ENCODE measurements at places on chromosomes 12 and 14.

DNA sequence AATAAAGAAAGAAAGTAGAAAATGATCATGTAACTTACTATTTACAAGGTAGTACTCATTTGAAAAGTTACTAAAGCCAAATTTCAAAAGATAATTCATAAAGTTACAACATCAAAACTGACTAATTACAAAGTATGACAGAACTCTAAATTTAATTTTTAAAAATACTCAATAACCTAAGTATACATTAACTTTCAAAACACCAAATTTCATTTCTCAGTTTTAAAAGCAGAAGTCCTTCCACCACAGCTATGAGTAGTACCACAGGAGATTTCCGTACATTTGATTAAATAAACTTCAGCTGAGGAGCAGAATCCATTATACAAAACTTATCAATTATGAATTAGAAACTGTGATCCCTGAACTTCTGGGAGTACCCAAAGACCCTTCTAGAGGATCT, 100.8 kb upstream of the BBS10 start:
- no peak for DNase-seq

GRCh38 chr12:97630875-97631274, 168.3 kb downstream of the RMST start:
- no peak for DNase-seq

DNA sequence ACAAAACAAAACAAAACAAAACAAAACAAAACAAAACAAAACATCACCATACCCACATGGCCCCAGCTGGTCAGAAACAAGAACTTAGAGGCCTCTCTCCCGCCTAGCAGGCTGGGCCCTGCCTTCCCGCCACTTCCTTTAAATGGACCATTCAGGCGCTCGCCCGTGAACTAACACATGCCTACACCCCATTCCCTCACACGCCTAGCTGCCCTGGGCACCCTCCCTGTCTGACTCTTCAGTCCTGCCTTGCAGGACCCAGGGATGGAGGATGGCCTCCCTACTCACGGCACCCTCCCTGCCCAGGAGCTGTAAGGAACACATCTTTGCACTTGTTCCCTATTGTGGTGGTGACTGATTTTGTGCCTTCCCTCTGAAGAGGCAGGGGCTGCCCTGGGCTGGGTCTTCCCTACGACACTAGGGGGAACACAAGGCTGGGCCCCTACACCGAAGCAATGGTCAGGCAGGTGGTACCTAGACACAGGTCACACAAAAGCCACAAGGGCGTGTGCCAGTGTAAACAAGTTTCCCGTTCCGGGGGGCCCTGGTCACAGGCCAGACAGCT, 21.5 kb downstream of the P2RX2 start:
- no peak for DNase-seq

DNA sequence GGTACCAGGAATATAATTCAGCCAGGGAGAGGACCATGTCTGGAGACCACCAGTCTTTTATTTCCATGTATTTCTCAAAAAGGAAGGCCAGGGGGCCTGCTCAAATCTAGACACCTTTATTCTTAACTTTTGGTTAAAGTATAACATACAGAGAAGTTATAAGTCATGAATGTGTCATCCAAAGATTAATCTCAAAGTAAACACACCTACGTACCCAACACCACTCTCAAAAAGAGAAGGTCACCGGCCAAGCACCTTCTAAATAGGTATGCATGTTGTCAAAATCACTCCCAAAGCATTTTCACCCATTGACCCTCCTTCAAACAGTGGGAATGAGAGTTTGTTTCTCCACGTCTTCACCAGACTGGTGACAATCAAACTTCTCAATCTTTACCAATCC, 60.0 kb upstream of the FZD10 start:
- no peak for DNase-seq

- DNase-seq, result no peak
Measured at GRCh38 chr12:50387487-50387886, 8.9 kb downstream of the FAM186A start.

GRCh38 chr12:6925239-6925539, 2.6 kb upstream of the ATN1 start:
- DNase-seq, result no peak

- DNase-seq, result no peak
Measured at GRCh38 chr12:39287817-39288216, 155.1 kb downstream of the KIF21A start.

DNA sequence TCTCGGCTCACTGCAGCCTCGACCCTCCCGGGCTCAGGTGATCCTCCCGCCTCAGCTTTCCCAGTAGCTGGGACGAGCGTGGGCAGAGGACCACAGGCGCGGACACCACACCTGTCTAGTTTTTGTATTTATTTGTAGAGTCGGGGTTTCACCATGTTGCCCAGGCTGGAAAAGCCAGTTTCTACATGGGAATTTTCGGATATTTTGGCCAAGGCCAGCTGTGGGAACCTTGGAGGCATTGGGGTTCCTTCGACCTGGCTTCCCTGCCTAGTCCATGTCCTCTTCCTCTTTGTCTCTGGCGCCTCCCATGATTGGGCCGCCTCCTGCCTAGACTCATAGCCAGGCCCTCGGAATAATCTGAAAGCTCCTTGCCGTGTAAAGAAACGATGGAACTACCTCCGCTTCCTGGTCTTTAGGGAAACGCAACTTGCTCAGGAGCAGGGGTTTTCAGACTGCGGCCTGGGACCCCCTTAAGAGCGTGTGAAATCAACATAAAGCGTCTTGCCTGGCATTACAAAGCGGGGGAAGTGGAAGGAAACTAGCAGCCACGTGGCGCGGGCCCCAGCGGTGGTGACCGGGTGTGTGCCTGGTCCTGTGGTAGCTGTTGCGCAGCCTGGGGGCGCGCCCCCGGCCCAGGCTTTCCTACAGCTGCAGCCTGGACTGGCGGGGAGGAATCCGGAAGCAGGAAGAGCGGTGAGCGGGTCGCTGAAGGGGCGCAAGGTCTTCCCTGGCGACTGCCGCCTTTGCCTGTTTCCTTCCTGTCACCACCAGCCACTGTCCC, 1.4 kb upstream of the HSP90AA1 start:
- peak; percentile 21 for DNase-seq

- no peak for DNase-seq
Measured at GRCh38 chr14:28911521-28911920, 144.9 kb downstream of the FOXG1 start.

DNA sequence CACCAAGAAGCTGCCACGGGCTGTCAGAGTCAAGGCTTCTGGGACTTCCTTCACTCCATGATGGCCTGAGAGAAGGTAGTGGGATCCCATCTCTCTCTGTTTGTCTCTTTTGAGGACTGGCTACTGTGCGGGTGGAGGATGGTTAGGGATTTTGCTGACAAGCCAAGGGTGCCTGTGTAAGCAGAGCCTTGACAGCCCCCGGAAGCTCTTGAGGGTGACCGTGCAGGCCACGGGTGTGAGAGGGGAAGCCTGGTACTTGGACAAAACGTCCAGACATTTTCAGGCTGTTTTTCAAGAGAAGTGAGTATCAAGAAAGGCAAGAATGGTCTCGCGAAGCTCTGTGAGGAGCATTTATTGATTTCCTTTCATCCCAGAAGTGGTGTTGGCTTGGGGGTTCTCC, 352.4 kb downstream of the DPF3 start:
- DNase-seq, result no peak

DNA sequence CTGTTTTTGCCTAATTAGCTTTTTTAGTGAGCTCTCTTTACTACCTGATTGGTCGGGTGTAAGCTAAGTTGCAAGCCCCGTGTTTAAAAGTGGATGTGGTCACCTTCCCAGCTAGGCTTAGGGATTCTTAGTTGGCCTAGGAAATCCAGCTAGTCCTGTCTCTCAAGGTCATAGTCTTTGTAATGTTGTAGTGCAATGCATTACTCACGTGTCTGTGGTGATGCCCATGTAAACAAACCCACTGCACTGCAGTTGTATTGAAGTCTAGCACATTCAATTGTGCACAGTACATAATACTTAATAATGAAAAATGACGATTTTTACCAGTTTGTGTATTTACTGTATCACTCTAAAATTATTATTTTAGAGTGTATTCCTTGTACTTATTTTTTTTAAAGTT, 335.5 kb downstream of the NUAK1 start:
- DNase-seq, result no peak

- DNase-seq, result no peak
Measured at GRCh38 chr12:9699269-9699897, 29.9 kb downstream of the CLEC2D start.

DNA sequence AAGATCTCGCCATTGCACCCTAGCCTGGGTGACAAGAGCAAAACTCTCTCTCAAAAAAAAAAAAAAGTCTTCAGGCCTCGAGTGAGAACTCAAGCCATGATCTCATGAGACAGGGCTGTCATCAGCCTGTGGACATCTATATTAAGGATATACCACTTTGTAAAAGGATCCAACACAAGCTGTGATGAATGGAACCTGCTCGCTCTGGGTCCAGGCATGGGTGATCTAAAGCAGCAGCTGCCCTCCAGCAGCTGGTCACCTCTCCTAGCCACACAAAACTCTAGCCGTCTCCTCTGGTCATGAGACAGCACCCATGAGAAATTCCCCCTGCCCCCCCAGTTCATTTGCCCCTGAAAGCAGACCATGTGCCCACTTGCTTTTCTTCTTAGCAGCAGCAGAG, 19.1 kb upstream of the DGLUCY start:
- no peak for DNase-seq

DNA sequence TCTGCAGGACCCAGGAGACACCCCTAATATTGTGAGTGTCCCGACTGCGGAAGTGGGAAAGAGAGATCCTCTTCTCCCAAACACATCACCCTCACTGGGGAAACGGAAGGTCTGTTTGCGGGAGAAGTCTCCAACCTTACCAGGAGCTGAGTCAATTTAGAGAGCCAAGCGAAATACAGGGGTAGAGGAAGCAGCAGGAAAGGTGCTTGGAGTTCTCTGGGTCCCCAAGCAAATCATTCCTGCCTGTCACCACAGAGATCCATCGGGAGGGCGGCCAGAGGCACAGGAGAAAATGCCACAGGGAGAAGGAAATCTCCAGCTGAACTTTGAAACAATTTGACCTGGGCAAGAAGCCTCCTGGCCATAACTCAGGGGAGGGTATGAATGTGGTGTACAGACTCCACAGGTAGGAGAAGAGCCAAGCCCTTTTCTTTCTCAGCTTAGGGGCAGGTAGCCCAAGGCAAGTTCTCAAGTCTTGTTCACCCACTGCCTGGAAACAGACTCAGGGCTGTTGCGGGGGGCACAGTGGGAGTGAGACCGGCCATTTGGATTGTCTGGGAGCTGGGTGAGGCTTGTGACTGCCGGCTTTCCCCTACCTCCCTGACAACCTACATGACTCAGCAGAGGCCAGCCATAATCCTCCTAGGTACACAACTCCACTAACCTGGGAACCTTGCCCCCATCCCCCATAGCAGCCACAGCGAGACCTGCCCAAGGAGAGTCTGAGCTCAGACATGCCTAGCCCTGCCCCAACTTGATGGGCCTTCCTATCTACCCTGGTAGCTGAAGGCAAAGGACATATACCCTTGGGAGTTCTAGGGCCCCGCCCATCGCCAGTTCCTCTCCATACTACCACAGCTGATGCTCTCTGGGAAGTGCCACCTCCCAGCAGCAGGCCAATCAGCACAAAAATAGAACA, 211.9 kb upstream of the ARHGAP5 start:
- DNase-seq, result no peak

- DNase-seq, result no peak
Measured at GRCh38 chr12:11669348-11669747, 19.9 kb downstream of the ETV6 start.

GRCh38 chr14:23062002-23062401, 4.7 kb upstream of the CDH24 start:
- no peak for DNase-seq

DNA sequence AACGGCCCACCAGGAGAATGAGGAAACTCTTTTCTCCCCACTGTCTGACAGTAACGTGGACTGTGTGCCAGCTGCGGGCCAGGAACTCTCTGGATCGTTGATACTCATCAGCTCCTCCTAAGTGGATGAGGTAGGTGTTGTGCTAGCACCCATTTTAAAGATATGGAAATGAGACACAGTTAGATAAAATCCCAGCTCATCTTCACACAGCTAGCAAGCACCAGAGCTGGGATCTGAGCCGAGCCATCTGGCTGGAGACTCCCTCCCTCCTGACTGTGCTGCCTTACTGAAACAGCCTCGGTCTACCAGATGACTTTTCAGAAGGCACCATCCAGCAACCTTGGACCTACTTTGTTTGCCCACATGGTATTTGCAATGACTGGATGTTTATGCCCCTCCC, 49.2 kb downstream of the TMEM132D start:
- DNase-seq, result no peak

GRCh38 chr14:64806202-64806861, 73.4 kb downstream of the SPTB start:
- no peak for DNase-seq

DNA sequence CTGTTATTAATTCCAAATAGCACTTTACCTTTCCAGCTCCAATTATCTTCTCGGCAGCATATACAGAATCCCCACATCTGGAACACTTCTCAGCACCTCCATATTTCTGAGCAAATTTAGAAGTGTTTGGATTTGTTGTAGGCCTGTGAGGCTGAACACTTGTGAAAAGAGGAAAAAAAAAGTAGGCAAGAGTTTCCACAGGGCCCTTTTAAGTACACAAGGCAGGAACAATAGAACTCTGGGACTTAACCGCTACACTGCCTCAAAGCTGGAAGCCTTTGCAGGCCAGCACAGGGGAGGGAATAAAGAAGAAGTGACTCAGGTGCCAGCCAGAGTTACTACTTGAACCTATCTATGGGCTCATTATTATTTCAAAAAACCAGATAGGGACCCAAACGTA, 18.6 kb downstream of the CSRP2 start:
- DNase-seq, result no peak

GRCh38 chr12:80419644-80420043, 24.4 kb upstream of the PTPRQ start:
- DNase-seq, result no peak

- DNase-seq, result no peak
Measured at GRCh38 chr14:59028476-59029202, 159.8 kb upstream of the DAAM1 start.

DNA sequence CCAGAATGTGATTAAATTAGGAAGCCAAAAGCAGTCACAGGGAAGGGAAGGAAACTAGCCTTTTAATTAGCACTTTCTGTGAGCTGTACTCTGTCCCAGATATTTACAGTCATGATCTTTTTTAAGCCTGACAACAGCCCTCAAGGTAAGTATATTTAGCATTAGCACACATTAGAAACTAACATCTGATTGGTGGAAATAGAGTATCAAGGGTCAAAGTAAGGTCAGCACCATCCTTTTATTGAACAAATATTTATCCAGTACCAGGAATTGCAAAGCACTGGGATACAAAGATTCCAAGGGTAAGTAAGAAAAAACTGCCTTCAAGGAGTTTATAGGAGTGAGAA, 28.2 kb downstream of the RPGRIP1 start:
- DNase-seq, result no peak

- DNase-seq, result no peak
Measured at GRCh38 chr12:75628916-75629315, 117.5 kb upstream of the KRR1 start.

- no peak for DNase-seq
Measured at GRCh38 chr12:6360578-6361490, 14.5 kb downstream of the SCNN1A start.
